ENCODE measurements at places on chromosomes 3 and 15.

DNA sequence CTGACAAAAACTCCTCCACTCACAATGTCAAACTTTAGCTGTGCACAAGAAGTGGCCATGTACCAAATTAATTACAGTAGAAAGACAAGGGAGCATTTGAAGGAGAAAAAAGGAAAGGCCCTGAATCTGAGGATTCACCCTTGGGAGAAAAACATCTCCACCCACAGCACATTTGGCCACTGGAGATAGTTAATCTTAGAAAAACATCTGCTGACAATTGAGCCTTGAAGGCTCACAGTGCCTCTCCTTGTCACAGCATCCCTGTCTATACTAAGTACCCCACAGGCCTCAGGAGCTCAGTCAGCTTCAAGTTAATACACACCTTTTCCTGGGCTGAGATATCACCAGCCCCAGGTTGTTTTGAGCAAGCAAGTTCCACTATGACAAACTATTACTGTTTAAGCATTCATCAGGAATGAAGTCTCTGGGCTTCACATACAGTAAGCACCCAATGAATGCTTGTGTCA lies 78.1 kb upstream of the SETMAR start:
- no peak for DNase-seq

DNA sequence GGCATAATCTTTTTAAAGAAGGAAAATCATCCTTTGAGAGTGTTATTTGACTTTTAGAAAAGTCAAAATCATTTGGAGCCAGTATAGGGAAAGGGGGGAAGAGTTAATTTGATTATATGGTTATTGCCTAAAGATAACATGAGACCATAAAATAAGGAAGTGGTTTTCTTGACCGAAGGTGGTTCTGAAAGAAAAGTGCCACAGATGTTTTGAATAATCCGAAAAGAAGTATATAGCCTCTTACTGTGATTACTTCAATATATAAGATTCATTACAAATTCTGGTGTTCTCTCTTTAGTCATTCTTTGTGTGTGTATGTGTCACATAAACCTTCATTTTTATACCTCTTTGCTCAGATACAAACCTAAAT lies 1.1 kb downstream of the DNAJB11 start:
- no peak for DNase-seq

- DNase-seq = no peak
These were observed 20.8 kb upstream of the BCL2A1 start for GRCh38 chr15:79991826-79992225.

- DNase-seq = no peak
These were observed 44.6 kb downstream of the POMGNT2 start for GRCh38 chr3:43061101-43061895.

DNA sequence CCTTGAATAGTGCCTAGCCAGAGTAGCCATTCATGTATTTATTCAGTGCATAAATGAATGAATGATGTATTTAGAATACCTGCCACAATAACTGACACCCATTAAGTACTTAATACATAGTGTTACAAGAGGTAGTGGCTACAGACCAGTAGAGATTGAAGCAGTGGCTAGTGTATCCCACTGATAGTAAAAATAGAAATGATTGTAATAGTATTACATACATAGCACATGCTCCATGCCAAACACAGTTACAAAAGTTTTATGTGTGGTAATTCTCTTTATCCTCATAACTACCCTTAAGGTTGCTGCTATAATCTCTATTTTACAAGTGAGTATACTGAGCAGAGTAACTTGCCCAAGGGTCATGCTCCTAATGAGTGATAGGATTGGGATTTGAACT lies 30.3 kb upstream of the SCAANT1 start:
- no peak for DNase-seq

DNA sequence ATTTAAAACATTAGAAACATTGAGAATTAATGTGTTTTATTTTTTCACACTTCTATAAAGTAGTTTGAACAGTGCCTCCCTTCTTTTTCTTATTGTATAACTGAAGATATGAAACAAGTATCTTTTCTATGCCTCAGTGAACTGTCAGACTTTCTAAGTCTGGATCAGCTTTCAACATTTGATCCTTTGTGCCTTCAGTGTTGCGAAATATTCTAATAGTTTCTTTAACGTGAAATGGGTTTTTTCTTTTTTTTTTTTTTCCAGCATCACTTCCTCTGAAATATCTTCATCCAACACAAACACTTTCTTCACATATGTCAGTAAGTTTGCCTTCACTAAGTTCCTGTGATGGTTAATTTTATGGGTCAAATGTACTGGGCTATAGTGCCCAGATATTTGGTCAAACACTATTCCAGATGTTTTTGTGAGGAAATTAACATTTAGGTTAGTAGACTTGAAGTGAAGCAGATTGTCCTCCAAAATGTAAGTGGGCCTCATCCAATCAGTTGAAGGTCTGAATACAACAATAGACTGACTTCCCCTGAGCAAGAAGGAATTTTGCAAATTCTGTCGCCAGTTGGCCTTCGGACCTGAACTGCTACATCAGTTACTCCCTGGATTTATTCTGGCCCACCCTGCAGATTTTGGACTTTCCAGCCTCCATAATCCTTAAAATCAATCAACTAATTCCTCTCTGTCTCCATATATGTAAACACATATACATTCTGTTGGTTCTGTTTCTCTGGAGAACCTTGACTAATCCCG lies 6.4 kb upstream of the CPOX start:
- DNase-seq = no peak

DNA sequence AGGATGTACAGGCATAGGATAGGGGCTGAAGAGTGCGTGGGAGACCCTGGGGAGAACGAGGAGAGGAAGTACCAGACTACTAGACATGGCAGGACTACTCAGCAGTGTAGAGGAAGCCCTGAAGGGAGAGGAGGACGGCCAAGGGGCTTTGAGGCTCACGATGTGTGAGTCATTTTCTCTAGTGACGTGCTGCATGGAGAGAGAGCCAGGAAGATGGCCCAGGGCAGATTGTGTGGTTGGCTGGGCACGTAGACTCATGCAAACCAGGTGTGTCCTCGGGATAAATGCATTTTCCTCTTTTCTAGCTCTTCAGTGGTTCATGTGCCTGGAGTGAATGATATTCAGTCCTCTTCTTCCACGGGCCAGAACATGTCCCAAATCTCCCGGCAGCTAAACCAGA lies 115.0 kb upstream of the ABHD17C start:
- DNase-seq = no peak

GRCh38 chr15:29018995-29019976 lies 133.5 kb downstream of the APBA2 start:
- DNase-seq = no peak

DNA sequence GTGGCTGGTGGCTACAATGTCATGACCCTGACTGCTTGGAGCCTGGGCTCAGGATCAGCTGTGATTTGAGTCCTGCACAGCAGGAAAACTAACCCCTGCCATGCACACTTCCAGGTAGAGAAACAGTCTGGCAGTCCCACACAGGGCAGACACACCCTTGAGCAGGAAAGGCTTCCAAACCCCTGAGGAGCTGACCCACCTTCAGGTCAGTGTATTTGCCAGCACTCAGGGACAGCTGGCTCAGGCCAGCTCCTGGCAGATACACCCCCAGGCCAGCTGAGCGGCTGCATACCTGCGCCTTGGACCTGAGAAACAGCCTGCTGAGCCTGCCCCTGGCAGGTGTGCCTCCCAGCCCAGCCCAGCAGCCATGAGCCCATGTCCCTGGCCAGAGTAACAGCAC lies 22.2 kb upstream of the CDAN1 start:
- DNase-seq = no peak

DNA sequence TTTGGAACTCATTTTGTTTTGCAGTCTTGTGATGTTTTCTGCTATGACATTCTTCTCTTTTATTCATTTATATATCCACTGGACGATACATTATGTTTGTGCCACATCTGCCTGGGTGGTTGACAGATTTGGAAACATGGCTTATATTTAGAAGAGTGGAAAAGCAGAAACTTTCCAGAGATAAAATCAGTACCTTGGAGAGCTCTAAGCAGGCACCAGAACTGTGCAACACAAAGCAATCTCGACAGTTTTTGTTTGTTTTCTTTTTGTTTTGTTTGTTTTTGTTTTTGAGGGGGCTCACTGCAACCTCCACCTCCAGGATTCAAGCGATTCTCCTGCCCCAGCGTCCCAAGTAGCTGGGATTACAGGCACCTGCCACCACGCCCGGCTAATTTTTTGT lies 45.5 kb downstream of the SYN2 start:
- DNase-seq = no peak

GRCh38 chr3:39216176-39216790 lies 23.9 kb upstream of the XIRP1 start:
- DNase-seq = no peak

- no peak for DNase-seq
These were observed 15.3 kb downstream of the TTC21A start for GRCh38 chr3:39122813-39123212.

- DNase-seq = no peak
These were observed 83.9 kb downstream of the HHLA2 start for GRCh38 chr3:108380128-108380795.

- DNase-seq = no peak
These were observed 96.8 kb upstream of the RGMA start for GRCh38 chr15:93185796-93186195.

DNA sequence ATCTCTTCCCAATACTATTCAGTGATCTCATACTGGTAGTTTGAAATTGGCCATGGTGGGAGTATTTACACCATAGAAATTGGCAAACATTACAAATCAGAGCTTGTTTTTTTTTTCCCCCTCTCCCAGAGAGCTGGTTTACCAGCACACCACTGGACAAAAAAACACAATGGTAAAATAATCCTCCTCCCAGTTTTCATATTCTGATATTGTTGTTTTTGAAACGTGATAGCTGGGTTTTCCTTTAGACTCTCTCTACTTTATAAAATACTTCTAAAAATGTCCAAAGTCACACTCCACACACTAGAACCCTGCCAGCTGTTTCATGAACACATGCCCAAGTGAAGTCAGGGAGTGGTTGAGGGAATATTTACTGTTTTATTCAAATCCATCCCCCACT lies 187.5 kb downstream of the DTWD1 start:
- DNase-seq = no peak

GRCh38 chr3:107600780-107601179 lies 78.0 kb downstream of the BBX start:
- no peak for DNase-seq

DNA sequence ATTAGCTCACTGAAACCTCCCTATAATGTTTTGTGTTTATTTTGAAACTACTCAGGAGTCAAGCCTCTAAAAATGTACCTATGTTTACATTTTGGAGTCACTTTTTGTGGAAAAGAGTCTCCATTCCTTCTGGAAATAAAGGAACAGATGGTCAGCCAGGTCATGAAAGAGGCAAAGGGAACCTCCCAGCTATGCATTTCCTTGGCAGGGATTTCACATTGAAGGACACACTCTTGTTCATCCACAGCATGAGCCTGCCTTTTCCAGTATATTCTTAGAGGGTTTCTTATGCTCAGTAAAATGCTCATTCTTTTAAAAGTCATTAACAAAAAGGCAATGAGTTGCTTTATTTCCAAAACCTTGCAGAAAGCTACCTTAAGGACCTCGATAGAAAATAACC lies 20.8 kb downstream of the STAC start:
- no peak for DNase-seq

GRCh38 chr3:132378048-132378762 lies 39.1 kb upstream of the DNAJC13 start:
- DNase-seq = no peak

- no peak for DNase-seq
These were observed 539 bp upstream of the TLNRD1 start for GRCh38 chr15:81000144-81000623.

DNA sequence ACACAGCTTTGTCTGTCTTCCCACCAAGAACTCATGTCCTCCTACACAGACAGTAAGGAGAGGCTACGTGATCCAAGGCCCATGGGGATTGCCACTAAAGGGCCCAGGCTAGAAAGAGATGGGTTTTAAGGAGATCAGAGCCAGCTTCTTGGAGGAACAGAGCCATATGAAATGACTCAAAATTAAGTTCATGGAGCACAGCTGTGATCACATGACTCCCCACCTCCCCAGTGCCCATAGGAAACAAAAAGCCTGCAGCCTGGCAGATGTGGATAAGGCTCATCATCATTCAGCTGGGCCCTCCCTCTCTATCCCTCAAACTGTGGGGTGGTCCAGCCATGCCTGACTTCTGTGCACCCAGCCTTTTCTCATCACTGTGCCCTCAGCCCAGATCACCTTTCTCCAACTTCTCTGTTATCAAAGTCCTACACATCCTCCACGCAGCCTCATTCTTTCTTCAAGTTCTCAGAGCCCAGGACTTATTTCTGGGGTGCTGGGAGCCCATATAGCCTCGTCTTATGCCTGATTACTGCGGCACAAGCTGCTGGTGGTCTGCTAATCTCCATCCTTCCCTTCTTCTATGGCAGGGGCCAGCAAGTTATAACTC lies 137.6 kb downstream of the SMAD6 start:
- no peak for DNase-seq

DNA sequence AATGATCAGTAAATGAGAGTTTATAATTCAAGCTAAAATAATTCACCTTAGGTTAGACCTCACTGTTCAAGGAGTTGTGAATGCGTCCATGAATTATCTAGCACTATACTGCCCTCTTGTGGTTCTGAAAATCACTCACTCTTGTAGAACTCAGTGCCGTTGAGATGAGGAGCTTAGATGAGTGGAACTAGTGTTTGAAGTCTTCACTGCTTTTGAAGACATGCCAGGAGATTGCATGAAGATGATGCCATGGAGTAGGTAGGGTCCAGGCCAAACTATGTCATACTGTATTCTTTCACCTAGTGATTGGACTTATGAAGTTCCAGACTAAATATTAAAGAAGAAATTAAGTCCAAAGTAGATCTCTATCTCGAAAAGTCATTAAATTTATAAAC lies 28.8 kb downstream of the LYSMD4 start:
- DNase-seq = no peak

- no peak for DNase-seq
These were observed 57.8 kb downstream of the IFT57 start for GRCh38 chr3:108164391-108164790.

DNA sequence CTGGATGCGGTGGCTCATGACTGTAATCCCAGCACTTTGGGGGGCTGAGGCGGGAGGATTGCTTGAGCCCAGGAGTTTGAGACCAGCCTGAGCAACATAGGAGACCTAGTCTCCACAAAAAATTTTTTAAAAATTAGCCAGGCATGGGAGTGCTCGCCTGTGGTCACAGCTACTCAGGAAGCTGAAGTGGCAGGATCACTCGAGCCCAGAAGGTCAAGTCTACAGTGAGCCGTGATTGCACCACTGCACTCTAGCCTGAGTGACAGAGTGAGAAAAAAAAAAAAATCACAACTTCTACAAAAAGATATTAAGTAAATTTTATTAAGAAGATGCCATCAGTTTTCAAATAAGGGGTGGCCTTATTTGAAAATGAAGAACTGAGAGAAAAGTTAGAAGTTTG lies 11.9 kb upstream of the PLA2G4D start:
- peak; percentile 84 for DNase-seq

DNA sequence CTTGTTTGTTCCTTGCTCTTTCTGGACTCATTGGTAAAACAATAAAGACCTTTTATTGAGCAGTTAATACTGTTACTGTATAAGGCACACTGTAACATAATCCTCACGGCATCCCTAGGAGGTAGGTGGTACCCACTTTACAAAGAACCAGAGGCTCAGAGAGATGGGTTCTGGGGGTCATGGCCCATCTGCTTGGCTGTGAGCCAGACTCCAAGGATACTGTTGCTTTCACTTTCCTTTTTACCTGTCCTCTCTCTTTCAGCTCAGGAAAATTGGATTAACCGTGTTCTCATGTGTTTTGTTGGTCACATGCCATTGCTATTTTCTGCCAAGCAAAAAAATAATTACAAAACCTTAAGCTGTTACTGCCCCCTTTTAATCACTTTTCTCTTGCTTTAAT lies 34.8 kb upstream of the FILIP1L start:
- DNase-seq = peak; percentile 10

GRCh38 chr3:133459400-133459799 lies 59.5 kb downstream of the BFSP2 start:
- DNase-seq = peak; percentile 74

- DNase-seq = no peak
These were observed 128.6 kb upstream of the DLG1 start for GRCh38 chr3:197427021-197427420.
